ENCODE measurements at places on chromosomes 13 and 19.

DNA sequence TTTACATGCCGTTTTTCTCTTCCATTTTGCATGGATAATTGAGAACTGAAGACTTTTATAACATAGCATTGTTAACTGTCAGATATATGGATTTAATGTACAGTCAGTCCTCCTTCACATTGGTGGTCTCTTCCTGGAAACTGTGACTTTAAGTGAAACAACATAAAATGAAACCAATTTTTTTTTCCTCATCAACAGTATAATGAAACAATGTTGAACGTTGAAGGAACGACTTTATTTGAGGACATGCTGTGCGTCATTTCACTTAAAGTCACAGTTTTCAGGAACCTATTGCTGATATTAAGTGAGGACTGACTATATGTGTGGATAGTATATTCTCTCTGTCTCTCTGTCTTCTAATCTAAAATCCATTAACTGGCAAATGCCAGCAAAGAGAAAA lies 54.8 kb downstream of the COG3 start:
- DNase-seq, result no peak

DNA sequence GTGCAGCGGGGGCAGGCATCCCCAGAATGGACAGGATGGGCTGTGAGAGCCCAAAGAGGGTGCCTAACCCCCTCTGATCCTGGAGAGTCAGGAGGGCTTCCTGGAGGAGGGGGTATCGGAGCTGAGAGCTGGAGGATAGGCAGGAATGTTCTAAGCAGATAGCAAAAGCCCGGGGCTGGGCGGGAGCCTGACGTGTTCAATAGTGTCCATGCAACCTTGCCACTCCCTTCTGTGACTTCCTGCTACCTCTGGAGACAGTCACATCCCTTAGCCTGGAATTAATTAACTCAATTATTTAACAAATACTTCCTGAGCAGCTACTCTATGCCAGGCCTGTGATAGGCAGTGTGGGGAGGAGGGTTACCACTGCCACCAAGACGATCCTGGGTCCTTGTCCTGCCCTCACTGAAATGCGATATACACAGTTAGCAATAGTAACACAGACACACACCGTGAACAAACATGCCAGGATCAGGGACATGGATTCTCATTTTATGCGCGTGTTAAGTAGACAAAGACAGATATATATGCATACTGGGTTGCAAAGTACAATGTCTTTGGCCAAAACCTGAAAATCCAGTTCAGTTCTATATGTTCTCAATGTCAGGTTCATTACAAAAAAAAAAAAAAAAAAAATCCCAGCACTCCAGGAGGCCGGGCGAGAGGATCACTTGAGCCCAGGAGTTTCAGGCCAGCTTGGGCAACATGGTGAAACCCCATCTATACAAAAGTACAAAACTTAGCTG lies 10.7 kb downstream of the AP2S1 start:
- DNase-seq, result no peak

- DNase-seq, result no peak
Measured at GRCh38 chr13:97390941-97391600, 42.9 kb upstream of the RAP2A start.

DNA sequence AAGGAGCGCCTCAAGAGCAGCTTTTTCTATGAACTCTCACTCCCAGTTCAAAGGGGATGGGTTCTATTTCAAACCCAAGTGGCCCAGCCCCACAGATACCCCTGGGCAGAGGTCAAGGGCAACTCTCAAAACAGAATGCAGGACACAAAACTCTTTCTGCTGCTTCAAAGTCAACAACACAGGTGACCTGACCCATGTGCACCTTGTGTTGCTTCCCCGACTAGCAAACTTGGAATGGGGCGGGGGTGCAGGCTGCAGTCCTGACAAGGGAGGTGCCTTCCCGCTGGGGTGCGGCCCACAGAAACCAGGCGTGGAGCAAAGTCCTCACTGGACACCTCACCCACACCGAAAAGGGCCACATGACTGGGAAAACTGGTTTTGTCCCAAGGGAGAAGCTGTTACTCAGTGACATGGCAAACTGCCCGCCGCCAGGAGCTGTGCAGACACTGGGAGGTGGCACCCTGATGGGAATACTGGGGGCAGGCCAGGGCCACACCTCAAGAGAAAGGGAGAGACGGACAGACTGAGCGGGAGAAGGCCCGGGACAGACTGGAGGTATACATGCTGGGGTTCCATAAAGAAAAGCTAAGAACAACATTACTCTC lies 17.4 kb downstream of the ZC3H4 start:
- DNase-seq, result no peak

GRCh38 chr13:27432611-27433210 lies 8.3 kb downstream of the GTF3A start:
- no peak for DNase-seq

DNA sequence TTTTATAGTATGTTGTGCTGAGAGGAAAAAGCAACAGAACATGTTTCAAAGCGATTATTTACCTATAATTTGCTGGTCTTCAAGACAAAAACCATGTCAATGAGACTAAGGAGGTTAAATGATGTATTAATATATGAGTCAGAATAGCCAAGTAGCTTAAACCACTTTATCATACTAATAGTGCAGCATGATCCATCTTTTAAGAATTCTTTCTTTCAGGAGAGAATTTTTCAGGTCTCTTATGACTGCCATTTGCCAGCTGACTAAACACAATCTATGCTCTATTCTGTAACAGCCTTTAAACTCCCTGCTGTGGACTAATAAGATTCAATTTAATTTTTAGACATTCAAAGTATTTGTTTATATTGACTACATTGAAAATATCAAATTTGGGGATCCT lies 93.7 kb downstream of the TRPC4 start:
- DNase-seq, result no peak
